IMR-90 (cell line): ENCODE measurements at places on chromosomes 6 and 20.

DNA sequence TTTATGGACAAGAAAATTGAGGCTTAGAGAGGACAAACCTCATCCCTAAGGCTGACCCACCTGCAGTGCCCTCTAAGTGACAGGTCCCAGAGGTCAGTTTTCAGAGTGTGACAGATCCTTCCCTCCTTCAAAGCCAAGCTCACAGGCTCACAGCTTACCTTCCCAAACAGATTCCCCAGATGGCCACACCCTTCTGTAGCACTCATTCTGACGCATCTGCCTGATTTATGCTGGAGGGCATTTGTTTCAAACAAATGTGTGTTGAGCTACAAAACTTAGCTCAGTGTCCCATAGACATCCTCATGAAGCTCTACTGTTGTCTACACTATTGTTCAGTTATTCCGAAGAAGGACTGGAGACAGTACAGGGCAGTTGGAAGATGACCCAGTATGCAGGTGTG is 60.6 kb upstream of the RIN2 start:
- DNase-seq = no peak

- DNase-seq = no peak
These were observed 1.9 kb downstream of the TRIB3 start for GRCh38 chr20:382291-383115.

GRCh38 chr20:44596010-44596409 is 13.6 kb downstream of the PKIG start:
- DNase-seq = no peak

GRCh38 chr6:139081471-139081870 is 52.9 kb downstream of the ABRACL start:
- no peak for DNase-seq

DNA sequence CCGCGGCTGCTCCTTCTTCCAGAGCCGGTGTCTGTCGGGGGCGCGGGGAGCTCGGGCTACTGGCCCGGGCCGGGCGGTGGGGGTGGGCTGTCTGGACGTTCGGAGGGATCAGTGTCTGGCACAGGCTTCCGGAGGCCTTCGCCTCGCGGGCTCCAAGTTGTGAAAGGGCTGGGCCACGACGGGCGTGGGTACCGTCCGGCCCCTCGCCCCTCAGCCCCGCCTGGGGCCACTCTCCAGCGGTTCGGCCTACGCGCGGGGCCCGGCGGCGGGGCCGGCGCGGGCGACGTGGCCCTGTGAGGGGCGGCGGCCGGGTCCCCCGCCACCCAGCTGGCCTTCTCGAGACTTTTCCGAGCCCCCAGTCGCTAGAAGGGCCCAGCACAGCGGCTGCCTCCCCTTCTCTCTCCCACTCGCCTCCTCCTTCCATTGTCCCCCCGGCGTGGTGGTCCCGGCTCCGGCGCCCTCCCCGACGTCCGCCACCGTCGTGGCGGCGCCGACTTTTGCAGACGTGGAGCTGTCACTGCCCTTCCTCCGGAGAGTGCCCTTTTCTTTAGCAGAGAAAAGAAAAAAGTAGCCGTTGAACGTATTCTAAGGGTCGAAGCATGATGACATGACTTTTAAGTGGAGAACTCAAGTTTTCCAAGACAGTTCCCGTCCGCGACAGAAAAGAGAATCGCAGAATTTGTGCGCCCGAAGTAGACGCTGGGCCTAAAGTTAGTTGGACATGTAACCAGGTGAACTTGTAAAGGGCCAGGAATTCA is 571 bp downstream of the ITCH start:
- DNase-seq = peak; percentile 34
